Stimulated activated naive B cell treated with anti-CD40 and anti-IgM and Interleukin-4, amounts not matched to agents 10 μg/mL and 1 μg/mL and 100 μg/mL, for 72 hours (primary cell): ENCODE measurements at places on chromosomes 2 and 18.

DNA sequence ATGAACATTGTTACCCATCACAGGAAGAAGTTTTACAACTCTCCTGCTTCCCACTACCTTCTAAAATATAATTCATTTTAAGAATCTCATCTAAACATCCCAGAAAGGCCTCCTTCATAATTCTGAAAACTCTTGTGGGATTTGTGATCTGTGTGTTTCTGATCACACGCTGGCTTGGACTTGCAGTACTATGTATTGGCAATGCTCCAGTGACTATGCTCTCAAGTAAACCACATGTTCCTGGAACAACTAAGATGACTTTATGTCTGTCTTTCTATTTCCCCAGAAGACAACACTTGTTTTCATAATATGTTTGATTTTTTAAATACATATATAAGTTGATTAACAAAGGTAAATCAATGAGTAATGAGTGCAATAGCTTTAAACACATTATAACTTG lies 376.6 kb upstream of the NETO1 start:
- no peak for DNase-seq

GRCh38 chr2:171406044-171406443 lies 27.7 kb downstream of the METTL8 start:
- no peak for DNase-seq

GRCh38 chr2:177322801-177323261 lies 58.3 kb upstream of the NFE2L2 start:
- no peak for DNase-seq

DNA sequence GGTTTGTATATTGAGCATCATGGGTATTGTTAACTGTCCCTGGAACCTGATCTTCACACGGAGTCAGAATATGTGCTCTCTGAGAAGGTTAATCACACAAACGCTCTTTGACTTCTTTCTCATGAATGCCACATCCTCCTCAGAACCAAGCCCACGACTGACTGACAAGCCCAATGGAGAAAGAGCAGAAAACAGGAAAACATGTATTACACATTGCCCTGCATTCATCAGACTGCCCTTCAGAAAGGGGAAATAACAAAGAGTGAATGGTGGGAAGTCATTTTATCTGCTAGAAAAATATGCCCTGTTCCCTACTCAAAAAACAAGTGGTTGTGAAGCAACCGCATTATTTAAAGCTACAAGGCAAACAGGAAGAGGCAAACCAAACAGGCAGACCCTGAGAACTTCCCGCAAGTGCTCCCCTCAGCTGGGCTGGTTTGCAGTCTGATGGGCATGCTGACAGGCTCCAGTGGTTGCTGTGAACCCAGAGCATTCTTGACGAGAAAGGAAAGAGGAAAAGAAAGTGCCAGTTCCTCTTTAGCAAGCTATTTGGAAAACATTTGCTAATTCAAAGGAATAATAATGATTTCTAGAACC lies 172.9 kb upstream of the SETBP1 start:
- DNase-seq: peak; percentile 86

DNA sequence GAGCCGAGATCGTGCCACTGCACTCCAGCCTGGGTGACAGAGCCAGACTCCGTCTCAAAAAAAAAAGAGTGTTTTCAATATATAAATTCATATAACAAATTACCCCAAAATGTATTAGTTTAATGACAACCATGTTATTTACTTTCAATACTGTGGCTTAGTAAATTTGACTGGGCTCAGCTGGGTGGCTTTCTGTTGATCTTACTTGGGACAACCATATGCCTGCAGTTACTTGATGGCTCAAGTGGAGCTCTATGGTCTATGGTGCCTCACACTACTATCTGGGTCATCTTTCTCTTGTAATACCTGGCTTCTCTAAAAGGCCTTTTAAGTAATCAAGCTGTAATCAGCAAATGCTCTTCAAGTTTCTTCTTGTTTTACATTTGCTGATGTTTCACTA lies 341.5 kb upstream of the SPHKAP start:
- no peak for DNase-seq

- DNase-seq: no peak
Observed at GRCh38 chr18:49764032-49764431, 49.3 kb downstream of the ACAA2 start.

- no peak for DNase-seq
Observed at GRCh38 chr2:64220894-64221617, 76.8 kb upstream of the PELI1 start.

DNA sequence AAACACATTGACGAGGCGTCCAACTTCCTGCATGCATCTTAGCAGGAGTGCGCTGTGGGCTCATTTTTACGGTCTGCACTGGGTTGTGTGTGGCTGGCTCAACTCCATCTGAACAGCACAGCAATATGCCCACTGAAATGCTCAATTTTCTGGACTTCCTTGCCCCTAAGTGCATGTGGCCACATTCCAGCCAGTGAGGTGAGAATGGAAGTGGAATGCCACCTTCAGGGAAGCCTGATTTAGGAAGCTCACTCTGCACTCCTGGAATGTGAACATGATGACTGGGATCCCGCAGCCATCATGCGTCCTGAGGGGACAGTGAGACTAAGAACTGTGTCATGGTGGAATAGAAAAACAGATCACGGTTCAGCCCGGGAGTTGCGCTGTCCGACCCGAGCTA lies 76.2 kb downstream of the PSMG2 start:
- no peak for DNase-seq

GRCh38 chr2:4674007-4674406 lies 970.6 kb downstream of the DCDC2C start:
- DNase-seq: no peak

GRCh38 chr2:29777161-29777560 lies 144.2 kb downstream of the ALK start:
- DNase-seq: no peak

DNA sequence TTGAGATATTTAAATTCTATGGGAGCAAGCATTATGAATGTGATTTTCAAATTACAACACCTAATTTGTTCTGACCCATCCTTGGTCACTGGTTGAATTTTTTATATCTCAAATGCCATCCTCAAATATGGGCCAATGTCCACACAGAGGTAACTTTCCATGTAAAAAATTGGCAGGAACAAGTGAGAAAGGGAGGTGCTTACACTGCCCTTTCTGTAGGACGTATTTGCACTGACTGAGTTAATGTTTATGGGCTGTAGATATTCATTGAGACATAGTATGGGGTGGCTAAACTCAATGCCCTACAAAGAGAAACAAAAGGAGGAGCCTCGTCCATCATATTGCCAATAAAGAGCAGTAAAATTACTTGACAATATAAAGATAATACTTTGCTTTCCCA lies 259.3 kb downstream of the NRXN1 start:
- no peak for DNase-seq

DNA sequence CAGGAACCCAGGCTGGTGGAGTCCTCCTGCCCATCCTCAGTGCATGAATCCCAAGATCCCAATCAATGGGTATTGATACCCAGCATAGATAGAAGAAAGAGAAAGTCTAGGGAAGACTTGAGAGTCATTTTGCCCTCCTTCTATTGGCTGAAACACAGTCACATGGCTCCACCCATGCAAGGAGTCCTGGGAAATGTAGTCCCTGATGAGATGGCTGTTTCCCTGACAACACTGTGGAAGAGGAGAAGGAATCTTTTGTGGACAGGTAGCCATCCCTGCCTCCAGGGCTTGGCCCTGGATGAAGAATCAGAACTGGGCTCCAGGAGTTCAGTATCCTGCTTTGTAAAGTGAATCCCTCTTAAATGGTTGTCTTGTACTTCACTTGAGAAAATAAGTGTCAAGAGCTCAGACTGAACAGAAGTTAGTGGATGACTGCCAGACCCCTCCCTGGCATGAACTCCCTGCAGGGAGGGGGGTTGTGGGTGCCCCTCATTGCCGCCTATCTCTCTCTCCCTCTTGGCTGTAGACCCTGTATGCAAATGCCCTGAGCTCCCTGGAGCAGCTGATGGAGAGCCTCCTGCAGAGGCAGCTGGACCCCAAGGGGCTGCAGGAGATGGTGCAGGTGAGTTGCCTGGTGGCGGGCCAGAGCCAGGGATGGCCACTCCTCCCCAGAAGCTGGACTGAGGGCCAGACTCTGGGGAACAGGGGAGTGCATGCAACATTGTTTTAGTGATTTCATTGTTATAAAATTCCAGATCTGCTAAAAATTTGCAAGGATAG lies 36.1 kb downstream of the MROH2A start:
- no peak for DNase-seq

- no peak for DNase-seq
Observed at GRCh38 chr2:140205093-140205492, 1424.9 kb upstream of the NXPH2 start.

- no peak for DNase-seq
Observed at GRCh38 chr2:157231476-157231875, 26.0 kb upstream of the GALNT5 start.

DNA sequence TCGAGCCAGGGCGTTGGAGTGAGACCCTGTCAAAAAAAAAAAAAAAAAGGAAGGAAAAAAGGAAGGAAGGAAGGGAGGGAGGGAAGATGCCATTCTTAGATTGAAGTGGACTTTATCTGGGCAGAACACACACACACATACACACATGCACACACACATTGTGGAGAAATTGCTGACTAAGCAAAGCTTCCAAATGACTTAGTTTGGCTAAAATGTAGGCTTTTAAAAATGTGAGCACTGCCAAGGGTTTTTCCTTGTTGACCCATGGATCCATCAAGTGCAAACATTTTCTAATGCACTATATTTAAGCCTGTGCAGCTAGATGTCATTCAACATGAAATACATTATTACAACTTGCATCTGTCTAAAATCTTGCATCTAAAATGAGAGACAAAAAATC lies 564 bp upstream of the TTR start:
- no peak for DNase-seq

DNA sequence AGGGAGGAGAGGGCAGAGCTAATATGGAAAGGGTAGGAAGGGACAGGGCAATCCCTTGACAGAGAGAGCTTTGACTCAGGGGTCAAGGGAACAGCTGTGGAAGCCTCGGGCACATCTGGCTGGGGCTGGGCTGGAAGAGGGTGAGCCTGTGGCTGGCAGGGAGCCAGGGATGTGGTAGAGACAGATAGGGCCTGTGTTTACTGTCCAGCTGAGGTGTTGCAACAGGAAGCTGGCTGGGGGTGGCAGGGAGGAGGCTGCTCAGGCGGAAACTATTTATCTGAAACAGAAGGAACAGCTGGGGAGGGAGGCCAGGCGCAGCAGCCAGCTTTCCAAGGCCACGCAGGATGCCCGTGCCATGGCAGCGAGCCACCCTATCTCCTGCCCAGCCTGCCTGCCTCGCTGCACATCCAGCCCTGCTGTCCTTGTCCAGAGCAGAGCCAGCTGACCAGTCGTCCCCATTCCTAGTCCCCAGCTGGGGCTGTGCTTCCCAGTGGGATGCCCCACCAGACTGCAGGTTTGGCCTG lies 264.7 kb downstream of the CYP26B1 start:
- no peak for DNase-seq

- DNase-seq: no peak
Observed at GRCh38 chr18:62881509-62882016, 166.2 kb downstream of the PHLPP1 start.

DNA sequence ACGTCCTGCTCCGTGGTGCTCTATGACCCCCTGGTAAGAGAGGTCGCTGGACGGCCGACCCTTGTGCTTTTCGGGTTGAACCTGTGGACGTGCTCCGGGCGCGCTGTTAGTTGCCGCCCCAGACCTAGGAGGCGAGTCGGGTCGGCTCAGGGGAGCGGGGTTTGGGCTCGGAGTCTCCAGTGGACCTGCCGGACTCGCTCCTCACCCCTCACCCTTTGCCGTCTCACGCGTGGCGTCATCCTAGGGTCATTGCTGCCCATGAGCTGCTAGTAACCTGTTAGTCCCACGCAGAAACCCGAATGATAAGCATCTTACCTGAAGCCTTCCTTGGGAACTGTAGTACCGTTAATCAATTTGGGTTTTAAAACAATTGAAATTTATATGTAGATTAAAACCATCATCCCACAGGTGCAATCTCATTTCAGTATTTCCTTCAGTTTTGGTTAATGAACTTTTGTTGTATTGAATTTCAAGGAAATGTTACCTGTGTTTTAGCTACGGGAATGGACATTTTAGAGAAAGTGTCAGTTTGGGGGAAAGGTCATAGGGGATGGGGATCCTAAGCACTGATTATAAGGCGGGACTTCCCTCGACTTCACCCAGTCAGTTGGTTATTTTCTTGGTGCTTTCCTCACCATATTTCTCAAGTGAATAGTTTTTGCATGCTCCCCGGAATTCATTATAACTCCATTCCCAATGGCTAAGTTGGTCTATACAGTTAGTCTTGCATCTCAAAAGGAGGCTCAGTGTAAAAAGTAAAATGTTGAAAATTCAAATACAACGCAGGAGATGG lies 536 bp downstream of the ELP2 start:
- DNase-seq: no peak

- DNase-seq: no peak
Observed at GRCh38 chr18:78138983-78139496, 840.6 kb upstream of the SALL3 start.

- no peak for DNase-seq
Observed at GRCh38 chr2:64036034-64036705, 16.9 kb upstream of the VPS54 start.

- no peak for DNase-seq
Observed at GRCh38 chr2:166091439-166091838, 36.4 kb downstream of the SCN1A start.

GRCh38 chr2:30310955-30311354 lies 79.6 kb downstream of the LBH start:
- DNase-seq: no peak

- no peak for DNase-seq
Observed at GRCh38 chr2:151882786-151883445, 54.7 kb upstream of the ARL5A start.

DNA sequence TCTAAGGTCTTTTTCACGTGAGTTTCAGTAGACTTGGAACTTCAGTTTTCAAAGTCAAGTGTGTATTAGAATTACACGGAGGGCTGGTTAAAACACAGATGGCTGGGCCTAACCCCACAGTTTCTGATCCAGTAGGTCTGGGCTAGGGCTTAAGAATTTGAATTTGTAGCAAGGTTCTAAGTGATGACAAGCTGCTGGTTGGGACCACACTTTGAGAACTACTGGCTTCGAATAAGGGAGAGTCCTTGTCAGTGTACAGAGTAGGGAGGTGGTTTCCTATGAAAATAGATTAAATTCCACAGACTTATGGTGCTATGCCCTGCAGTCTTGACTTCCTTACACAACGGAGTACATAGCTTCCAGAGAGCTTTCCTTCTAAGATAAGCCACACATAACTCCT lies 4.5 kb downstream of the RHOB start:
- DNase-seq: no peak

DNA sequence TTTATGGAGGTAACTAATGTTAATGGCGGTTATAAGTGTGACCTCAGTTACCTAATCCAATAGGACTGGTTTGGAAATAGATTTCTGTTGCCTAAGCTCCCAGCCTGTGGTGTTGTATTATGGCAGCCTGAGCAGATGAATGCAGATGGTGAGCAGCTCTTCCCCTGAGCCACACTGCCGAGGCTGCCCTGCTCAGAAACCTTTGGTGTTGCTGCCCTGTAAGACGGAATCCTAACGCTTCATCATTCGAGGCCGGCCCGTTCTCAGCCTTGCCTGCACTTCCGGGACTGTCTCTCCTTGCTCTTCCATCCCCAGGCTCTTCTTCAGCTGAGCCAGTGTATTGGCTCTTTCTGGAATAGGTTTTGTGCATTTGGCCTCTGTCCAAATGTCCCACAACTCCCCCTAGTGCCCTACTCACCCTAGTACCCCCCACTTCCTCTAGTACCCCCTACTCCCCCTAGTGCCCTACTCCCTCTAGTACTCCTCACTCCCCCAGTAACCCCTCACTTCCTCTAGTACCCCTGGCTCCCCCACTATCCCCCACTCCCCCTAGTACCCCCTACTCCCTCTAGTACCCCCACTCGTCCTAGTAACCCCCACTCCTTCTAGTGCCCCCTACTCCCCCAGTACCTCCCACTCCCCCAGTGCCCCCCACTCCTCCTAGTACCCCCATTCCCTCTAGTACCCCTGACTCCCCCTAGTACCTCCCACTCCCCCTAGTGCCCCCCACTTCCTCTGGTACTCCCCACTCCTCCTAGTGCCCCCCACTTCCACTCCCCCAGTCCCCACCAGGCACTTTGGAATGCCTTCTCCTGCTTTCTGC lies 106.0 kb upstream of the TAF1B start:
- no peak for DNase-seq
